Amniotic stem cell (primary cell): ENCODE measurements at places on chromosomes 5 and 9.

GRCh38 chr5:1541702-1542400, 18.1 kb upstream of the LPCAT1 start:
- DNase-seq, result no peak

GRCh38 chr5:111735583-111736270, 21.3 kb downstream of the NREP start:
- DNase-seq, result peak; percentile 82

DNA sequence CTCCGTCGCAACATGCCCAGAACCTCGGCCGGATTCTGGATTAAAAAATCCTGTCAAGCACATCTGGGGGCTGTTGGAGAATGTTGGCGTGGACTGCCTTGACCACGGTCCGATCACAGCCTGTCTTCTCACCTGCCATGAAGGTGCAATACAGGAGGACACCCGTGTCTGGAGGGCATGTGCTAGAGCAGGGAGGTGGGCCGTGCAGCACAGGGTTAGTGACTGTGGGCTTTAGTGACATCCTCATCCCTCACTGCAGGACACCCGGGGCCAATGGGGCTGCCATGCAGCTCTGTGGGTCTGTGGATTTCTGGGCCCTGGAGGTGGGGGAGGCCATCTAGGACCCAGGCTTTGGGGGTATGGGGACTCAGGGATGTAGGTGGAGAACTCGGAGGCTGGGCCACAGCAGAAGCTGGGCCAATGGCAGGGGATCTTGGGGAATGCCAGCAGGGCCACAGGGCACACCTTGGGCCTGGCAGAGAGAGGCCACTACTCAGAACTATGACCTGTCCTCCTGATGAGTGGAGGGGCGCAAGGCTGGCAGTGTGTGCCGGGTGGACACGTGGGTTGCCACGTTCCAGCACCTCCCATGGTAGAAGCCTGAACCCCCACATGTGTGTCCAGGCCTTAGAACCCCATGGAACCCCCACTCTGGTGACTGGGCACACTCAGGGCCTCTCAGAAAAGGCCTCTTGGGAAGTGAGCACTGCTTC, 23.3 kb downstream of the ZDHHC11B start:
- DNase-seq, result no peak

GRCh38 chr9:134716067-134716466, 74.5 kb downstream of the COL5A1 start:
- no peak for DNase-seq

- DNase-seq, result no peak
Measured at GRCh38 chr9:125460883-125461635, 199.4 kb downstream of the GAPVD1 start.

DNA sequence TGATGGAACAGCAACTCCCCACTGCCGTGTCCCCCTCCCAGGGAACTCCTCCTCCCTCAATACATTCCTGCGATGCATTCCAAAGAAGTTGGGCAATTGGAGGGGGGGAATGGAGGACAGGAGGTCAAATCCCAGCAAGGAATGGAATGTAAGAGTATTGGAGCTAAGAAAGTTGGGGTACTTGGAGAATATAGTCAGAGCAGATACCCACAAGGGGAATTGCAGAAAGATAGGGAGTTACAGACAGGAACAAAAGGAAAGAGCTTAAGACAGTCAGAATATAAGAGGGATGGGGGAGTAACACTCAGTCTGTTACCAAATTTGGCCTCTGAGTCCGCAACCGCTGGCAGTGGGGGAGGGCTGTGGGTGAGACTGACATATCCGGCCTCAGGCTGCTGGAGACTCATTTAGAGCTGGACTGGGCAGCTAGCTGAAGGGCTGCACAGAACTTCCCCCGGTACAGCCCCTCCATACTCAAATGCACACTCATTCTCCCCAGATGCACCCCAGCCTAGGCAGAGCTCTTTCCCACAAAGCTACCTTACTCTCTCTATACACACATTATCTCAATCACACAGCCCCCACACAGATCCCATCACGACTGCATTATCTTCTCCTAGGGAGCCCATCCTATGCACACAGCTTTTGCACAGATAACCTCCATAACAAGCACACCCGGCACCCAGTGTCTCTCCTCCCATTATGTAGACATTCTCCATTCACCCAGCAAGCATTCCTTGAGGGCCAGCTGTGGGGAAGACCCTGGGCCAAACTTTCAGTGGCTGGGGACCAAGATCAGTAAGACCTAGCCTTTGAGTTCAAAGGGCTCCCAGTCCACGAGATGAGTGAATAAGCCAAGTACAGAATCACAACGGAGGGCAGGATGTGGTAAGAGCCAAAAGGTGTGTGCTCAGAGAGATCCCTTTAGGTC, 3.7 kb downstream of the TLN1 start:
- peak; percentile 62 for DNase-seq

DNA sequence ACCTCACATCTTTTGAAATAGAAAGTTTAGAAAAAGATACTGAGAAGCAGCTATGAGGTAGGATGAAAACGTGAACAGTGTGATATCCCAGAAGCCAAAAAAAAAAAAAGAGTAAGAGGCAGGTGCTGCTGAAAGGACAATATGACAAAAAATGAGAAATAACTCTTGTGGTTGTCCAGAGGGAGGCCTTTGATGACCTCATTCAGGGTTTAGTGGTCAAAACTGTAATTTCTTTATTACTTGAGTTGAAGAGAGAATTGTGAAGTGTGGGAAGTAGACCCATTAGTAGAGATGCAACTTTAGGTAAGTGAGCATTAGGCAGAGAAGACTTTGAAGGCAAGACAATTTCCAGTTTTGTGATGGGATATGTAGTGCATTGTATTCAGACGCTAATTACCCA, 1306.3 kb upstream of the ACO1 start:
- no peak for DNase-seq

GRCh38 chr5:74954919-74955318, 88.7 kb upstream of the FAM169A start:
- DNase-seq, result no peak

DNA sequence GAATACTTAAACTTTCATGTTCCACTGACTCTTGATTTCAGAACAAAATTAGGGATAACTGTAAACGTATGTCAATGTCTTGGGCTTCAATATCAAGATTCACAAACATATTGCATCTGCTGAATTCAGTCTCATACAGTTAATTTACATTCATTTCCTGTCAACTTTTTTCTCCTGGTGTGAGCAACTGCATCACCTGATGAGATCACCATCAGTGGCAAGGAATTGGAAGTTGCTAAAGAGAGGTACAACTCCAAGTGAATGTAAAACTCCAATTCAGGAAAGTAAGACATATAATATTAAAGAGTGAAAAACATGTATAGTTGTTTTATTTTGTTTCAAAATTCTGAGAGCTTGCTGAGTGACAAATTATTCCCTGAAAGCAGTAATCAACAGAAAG, 1336.2 kb upstream of the C9orf72 start:
- DNase-seq, result no peak

GRCh38 chr5:136768457-136768856, 403.1 kb upstream of the TRPC7 start:
- DNase-seq, result no peak
